ENCODE measurements at places on chromosomes 16 and 17.

- no peak for DNase-seq
Measured at GRCh38 chr16:72188541-72188940, 16.6 kb upstream of the PMFBP1 start.

- no peak for DNase-seq
Measured at GRCh38 chr17:82267575-82268379, 5.7 kb downstream of the CSNK1D start.

DNA sequence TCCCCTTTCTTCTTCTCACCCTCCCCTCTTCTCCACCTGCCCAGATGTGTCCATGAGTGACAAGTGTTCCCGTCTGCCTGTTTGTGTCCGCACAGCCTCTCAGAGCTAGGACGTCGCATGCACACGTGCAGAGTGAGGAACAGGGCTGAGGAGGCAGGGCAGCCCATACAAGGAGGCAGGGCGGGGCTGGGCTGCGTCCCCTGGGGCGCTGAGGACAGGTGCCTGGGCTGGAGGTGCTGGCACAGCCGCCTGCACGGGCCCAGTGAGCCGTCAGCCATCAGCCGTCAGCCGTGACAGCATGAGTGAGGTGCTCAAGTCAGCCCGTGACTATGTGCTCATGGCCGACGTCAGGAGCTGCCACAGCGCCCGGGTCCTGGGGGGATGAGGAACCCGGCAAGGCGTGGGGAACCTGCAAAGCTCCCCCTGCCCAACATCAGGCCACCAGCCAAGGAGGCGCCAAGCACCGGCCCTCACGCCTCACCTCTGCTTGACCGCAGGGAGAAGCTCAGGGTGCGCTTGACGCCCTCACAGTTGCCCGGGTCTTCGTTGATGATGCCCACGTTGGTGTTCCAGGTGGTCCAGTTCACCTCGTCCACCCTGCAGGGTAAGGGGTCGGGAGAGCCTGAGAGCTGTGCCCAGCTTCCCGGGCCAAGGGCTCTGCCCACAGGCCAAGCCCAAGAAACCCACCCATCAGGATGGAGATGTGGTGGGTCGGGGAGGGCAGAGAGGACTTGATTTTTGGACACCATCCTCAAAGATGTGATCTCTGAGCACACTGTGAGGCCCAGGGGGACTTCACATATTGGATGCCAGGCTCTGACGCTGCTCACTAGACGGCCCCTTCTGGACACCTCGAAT, 13.7 kb upstream of the TRPV3 start:
- DNase-seq, result no peak

GRCh38 chr16:10070591-10070990, 111.6 kb downstream of the GRIN2A start:
- DNase-seq, result no peak

GRCh38 chr16:88448461-88449266, 4.4 kb upstream of the ZFPM1 start:
- DNase-seq, result no peak

- DNase-seq, result no peak
Measured at GRCh38 chr16:47905771-47906170, 250.0 kb downstream of the ABCC12 start.

DNA sequence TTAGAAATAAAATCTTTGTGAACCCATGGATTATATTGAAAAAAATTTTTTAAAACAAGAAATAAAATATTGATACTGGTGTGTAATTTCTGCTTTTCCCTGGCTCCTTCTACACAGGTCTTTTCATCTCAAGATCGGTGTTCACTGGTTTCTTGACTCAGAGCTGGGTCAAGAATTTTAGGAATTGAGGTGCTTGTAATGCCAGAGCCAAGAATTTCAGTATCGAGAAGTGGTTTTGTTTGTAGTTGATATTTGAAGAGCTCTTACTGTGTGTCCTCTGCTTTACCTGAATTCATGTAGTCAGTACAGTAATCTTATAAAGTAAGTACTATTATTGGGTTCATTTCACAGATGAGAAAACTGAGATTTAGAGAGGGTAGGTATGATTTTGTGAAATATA, 7.3 kb downstream of the WWP2 start:
- DNase-seq, result no peak

GRCh38 chr17:72545766-72546165, 424.9 kb downstream of the SOX9 start:
- no peak for DNase-seq

DNA sequence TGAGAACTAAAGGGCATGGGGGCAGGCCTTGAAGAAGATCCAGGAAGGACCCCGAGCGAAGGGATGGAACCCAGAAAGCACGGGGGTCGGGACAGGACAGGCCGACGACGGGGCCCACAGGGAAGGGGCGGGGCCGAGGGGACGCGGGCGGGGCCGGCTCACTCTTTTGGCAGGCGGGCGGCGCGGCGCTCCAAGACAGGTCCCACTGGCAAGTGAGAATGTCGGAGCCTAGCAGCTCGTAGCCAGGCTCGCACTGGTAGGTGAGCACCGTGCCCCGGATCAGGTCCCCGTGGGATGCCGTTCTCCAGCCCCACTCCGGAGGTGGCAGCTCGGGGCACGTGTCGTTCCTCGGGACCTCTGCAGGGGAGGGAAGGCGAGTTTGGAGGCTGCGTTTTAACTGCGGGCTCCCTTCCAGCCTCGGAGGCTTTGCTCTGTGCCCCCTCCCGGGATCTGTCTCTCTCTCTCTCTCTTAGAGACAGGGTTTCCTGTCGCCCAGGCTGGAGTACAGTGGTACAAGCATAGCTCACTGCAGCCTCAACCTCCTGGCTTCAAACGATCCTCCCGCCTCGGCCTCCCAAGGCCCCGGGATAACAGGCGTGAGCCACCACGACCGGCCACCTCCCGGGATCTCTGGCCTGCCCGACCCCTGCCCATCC, 13.7 kb upstream of the CDIPT start:
- no peak for DNase-seq

GRCh38 chr16:5621826-5622225, 524.2 kb upstream of the EEF2KMT start:
- DNase-seq, result no peak

DNA sequence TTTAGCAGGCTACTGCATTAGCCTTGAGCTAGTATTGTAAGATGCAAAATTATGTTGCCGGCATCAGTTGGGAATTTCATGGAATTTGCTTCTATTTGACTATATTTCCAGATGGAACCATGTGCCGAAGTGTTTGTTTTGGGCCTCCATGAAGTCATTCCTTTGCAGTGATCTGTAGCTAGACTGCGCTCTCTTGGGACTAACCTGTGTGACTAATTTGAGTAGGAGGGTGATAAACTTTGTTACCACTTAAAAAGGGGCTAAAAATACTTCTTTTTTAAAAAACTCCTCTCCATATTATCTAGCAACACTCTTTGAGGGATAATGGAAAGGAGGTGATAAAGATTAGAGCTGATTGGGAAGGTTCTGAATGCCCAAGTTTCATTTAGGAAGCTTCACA, 166.8 kb upstream of the TBX2 start:
- no peak for DNase-seq

- DNase-seq, result no peak
Measured at GRCh38 chr17:28857905-28858800, 3.3 kb downstream of the ERAL1 start.

GRCh38 chr17:27575912-27576252, 55.1 kb upstream of the LGALS9 start:
- no peak for DNase-seq

DNA sequence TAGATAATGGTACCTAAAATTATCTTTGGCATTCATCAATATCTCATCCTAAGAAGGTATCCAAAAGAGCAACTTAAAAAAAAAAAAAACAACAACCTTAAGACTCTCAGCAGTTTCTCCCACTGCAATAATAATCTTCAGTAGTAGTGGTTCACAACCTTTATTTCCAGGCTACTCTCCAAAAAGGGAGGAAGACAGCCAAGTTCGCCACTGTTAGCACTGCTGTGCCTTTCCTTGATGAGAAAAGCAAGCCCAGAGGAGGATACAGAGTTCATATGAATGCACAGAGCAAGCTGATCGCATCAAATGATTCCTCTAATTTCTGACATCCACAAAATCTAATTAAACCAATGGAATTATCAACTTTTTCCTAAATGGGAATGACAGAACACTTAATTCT, 199.4 kb downstream of the AATF start:
- no peak for DNase-seq

GRCh38 chr16:83615141-83615952, 192.4 kb upstream of the HSBP1 start:
- DNase-seq, result no peak

All from CD8-positive, alpha-beta T cell (primary cell).